T follicular helper cell (primary cell): ENCODE measurements at places on chromosomes 4 and X.

DNA sequence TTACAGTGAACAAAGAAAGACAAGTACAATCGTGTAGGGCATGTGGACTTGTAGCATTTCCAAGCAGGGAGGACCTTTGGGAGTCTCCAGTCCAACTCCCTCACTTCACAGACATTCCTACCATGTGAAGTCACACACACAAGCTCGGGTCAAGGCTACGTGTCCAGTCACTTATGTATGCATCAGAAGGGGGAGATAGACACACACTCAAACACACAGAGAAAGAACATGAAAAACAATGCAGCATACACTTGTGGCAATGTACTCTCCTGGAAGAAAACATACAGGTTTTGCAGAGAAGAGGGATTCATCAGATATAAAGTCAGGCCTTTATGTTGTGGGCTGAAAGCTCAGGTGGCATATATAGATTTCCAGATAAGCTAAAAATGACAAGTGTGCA is 136.1 kb upstream of the MID1 start:
- DNase-seq, result no peak

- DNase-seq, result no peak
Measured at GRCh38 chr4:184284742-184285141, 67.1 kb upstream of the ENPP6 start.

GRCh38 chr4:1809754-1810502 is 16.8 kb downstream of the FGFR3 start:
- DNase-seq, result peak; percentile 49

DNA sequence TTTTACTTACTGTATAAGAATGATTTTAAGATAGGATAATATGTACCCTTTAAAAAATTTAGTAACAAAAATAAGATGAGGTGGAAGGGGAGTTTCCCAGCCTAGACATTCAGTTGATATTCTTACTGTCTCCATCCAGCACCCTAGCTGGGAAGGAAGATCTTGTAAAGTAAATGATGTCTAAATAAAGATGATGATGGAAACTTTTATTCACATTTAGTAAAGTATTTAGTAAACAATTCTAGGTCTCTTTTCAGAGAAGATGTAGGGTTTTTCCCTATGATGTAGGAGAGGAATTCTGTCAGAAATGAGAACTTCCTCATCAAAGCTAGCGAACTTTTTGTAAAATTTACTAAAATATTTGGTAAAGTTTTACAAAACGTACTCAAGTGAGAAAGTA is 136.8 kb downstream of the RAPGEF2 start:
- DNase-seq, result no peak

DNA sequence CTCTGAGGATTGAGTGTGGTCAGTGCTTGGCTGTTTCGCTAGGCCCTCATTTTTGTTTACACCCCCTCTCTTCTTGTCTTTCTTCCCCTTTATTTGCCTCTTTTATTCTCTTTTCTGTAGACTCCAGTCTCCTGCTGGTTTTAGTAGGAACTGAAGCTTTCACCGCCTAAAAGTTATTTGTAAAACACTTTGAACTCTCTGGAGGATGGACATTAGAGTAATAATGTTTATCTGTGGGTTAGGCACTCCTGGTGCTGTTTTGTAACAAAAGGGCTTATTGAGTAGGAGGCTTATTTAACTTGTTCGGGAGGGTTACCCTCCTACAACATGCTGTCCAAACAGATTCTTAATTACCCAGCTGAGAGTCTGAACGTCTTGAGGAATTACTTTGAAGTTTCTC is 1.6 kb upstream of the ARHGAP10 start:
- DNase-seq, result no peak

GRCh38 chrX:148363471-148364235 is 136.8 kb upstream of the AFF2 start:
- no peak for DNase-seq

DNA sequence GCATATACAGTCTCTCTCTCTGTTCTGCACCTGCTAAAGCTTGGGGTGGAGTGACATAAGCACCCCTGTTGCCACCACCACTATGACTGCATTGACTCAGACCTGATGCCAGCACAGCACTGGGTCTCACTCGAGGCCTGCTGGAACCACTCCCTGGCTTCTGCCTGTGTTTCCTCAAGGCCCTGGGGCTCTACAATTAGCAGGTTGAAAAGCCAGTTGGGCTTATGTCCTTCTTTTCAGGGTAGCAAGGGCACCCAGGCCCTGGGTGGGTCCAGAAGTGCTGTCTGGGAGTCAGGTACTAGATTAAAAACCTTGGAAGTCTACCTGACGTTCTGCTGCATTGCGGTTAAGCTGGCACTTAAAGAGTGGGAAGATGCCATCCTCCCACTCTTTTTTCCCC is 50.5 kb upstream of the MAGEC3 start:
- DNase-seq, result no peak

DNA sequence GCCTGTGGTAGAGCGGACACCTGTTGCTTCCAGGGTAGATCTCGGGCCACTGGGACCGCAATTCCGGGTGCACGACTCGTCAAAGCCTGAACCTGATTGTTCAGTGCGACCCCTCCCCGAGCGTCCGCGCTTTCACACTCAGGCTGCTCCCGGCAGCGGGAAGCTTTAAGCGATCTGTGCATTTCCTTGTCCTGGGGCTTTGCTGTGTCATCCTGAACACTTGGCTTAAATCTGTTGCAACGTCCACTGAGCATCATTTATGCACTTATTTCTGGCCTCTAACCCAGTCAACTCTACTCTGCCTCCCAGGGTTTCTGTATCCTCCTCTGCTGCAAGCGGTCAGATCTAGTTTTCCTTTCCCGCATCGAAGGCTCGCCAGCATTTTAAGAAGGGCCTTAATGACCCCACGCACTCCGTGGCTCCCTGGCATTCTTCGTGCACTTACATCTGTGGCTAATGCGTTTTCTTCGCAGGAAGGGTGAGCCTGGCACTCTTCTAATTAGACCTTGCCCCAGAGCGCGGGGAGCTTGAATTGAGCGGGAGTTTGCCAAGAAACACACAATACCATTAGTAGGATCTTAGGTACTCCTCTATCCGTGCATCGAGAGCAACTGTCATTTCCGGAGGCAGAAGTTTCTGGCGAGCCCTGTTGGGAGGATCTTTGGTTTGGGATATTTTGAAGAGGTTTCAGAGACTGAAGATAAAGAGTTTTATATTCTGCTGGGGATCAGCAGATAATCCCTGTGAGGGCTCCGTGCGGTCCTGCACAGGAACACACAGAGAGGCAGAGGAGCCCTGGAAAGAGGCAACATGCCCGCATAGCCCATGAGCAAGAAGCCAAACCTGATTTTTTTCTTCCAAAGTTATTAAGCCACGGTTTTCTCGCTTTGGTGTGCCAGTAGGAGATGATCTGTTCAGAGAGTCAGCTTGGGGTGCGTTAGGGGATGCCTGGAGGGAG is 654 bp upstream of the DDIT4L start:
- DNase-seq, result no peak

- no peak for DNase-seq
Measured at GRCh38 chrX:152925835-152926234, 28.0 kb downstream of the ZNF185 start.

GRCh38 chr4:13384055-13384454 is 100.1 kb downstream of the RAB28 start:
- DNase-seq, result no peak

- DNase-seq, result no peak
Measured at GRCh38 chr4:53346920-53347852, 18.7 kb downstream of the SCFD2 start.

GRCh38 chr4:101458914-101459313 is 111.6 kb upstream of the PPP3CA start:
- DNase-seq, result no peak

DNA sequence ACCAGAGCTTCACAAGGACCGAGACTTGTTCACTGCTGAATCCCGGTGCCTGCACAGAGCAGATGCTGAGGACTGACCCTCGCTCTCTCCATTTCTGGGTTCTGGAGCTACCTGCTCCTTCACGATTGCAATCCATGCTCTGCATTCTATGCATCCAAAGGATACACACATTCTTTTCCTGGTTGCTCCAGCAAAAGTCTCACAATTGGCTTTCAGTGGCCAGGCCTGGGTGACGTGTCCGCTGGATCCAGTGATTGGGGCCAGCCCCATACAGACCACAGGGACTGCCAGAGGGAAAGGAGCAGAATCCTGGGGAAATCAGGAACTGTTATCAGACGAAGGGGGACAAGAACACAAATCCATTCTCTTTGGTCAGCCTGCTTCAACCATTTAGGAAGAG is 14.9 kb upstream of the CDKN2AIP start:
- DNase-seq, result no peak

DNA sequence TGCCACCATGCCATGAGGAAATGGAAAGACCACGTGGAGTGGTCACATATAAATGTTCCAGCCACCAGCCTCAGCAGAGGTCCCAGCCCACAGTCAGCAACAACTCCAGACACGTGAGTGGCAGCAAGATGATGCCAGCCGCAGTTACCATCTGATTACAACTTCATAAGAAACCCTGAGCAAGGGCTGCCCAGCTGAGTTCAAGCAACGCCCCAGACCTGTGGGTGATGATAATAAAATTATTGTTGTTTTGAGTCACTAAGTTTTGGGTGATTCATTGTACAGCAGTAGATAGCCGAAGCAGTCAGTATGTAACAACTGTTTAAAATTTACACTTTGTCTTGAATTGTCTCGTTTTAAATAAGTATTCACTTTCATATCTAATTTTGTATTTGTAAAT is 5.8 kb upstream of the CCNG2 start:
- DNase-seq, result no peak

DNA sequence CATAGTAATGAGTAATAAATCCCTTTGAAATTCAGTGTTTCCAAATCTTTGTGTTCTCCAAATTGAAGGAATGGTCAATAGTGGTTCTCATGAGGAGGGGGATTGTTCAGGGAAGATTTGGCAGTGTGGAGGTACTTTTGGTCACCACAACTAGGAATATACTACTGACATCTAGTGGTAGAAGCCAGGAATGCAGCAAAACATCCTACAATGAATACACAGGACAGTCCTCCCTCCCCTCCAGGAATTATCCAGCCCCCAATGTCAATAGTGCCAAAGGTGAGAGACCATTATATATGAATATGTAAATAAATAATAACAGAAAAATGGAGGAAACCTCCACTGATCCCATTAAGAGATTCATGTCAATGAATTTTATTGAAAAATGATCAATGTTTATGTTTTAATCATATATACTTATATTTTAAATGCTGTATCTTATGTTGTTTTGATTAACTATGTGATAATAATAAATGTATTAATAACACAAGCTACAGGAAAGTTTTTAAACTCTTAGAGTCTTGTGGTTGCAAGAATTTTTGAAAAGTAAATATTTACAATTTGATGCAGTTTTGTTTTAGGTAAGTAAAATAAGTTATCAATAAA is 14.4 kb upstream of the FAM9A start:
- no peak for DNase-seq

DNA sequence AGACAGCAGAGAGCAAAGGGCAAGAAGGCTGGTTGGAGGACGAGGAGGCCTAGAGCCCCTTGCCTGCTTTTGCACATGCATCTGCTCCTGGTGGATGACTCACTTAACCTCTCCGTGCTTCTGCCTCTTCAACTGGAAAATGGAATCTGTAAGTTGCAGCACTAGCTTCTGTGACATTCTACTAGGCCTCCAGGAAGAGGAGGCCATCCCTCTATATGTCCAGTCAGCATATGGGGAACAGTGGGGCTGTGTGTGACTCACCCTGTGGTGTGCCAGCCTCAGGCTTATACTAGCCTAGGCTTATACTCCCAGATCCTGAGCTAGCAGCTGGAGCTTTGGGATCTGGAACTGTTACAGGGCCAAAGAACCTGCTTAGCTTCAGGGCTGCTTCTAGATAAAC is 36.0 kb downstream of the RTL9 start:
- DNase-seq, result no peak

GRCh38 chr4:118313098-118313497 is 39.7 kb downstream of the PRSS12 start:
- no peak for DNase-seq

DNA sequence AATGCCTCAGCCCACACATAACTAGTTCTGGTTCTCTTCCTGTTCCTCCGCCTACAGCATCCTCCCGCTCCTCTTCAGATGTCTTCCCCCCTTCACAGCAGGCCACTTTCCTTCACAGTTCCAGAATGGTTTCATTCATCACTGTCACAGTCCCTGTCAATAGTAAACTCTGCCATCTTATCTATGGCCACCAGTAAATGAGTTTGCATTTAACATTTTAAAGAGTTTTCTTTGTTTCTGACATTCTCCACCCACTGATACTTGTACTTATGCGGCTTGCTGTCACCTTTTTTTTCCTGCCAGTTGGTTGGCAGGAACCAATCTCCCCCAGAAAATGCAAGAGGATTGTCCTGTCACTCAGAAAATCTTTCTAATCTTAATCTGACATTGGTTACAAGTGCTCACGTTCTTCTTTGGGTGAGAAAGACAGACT is 114.1 kb downstream of the GLUD2 start:
- DNase-seq, result no peak

- no peak for DNase-seq
Measured at GRCh38 chrX:103656617-103657016, 27.8 kb downstream of the TCEAL1 start.

GRCh38 chrX:118807151-118808017 is 16.2 kb upstream of the ZCCHC12 start:
- DNase-seq, result peak; percentile 10

DNA sequence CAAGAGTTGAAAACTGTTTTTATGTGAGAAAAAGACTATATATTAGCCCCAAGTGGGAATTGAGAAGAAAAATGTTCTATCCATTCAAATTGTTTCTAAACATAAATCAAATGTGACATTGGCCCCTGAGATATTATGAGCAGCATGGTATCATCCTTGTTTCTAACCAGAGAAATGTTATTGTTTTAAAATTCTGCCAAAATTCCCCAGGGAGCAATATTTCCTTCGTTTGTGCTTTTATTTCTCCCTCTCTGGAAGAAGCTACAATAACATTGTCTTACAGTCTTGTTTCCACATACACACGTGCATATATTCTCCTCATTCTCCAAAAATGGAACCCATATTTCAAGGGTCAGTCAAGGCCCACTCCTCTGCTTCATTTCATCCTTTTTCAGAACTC is 46.7 kb downstream of the MAGEB17 start:
- no peak for DNase-seq

- no peak for DNase-seq
Measured at GRCh38 chr4:185709802-185710486, 102.0 kb downstream of the SORBS2 start.

DNA sequence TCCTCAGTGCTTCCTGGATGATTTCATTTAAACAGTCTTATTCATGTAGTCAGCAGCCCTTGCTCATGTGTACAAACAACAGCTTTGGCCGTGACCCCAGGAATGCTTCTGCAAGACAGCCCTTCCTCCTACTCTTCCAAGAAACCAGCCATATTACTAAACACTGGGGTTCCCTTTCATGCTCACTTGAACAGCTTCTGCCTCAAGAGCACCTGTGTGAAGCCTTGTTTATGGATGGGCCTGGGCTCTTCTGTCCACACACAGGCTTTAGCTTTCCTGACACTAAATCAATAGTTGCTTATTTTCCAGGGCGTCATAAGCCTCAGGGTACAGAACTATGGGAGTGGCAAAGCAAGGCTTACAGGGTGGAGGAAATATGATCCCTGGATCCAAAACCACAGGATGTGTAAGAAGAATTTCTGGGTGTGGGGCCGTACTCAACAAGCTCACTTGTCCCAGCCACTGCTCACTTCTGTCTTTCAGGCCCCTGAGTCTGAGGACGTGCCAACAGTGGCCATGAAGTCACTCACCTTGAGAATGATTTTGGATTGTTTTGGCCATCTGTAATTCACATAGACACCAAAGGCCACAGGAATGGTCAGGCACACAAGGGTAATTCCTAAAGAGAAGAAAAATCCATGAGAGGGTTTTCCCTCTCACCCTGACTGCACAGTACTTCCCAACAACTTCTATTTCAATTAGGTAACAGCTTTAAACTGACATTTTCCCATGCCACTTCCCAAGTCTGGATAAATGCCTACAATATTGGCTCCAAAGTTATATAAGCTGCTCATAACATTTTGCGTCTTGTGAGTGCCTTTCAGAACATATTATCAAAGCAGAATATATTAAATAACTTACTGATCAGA is 17.7 kb downstream of the SLC10A6 start:
- DNase-seq, result no peak
